Activated B cell treated with CpG ODN at 0.5 μM for 24 hours (primary cell): ENCODE measurements at places on chromosomes 11 and 22. TPM values are rescaled to one million over a fixed set of nuclear protein-coding genes. Genes with fewer than 3 reads are reported as not detected.

- no peak for DNase-seq
Observed at GRCh38 chr11:130763087-130763980, 152.9 kb downstream of the SNX19 start.

DNA sequence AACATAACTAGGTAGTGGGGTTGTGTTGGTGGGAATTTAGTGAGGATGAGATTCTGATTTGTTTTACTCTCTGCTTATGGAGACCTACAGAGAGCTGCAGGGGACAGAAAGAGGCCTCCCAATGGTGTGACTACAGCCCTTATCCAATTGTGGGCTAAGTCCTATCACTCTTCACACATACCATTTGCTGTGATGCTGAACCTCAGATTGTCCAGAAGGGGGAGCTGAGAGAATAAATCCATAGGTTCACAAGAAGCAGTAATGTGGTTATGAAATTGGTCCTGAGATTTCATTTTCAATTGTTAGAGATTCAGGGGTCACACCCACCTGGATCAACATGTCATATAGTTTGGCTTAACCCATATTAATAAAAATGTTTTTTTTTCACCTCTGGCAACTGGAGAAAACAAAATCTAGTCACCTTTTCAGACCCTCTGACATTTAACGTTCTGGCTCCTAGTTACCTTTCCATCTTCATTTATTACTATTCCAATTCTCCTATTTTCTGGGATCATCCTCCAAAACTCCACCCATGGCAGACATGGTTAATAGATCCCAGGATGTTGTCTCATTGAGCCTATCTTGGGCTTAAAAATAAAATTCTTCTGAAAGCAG is 53.3 kb upstream of the PTPN5 start:
- no peak for DNase-seq

DNA sequence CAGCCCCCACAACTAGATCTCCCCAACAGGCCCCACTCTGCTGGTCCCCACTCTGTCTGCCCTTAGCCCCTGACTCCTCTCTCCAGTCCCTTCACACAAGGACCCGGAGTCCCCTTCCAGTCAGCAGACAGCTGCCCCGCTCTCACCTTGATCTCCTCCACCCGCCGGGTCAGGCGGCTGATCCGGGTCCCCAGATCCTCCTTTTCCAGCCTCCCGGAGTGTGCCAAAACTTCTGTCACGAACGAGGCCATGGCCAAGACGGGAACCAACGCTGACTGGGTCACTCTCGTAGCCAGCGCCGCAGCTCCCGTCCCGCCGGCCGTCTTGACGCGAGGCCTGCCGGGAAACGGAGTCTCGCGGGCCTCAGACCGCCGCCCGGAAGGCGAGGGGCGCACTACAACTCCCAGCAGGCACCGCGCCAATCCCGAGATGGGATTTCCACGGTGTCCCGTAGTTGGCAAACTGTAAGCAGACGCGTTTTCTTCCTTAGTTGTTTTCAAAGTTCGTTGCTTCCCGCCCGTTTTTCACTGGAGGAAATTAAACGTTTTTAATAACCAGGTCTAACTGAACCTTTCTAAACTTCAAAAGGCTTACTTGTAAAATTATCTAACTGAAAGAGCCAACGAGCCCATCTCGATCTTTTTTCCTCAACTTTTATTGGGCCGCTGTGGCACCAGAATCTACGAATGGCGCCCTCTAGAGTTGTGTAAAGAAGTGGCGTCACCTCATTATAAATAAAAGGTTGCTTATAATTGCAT is at the start of gene ZW10:
Gene ZW10 (minus strand): TSS at position 277 of the 758 bp plus-strand sequence. CDS start 26 bp downstream, at position 251.
- peak; percentile 89 for DNase-seq

- DNase-seq, result no peak
Observed at GRCh38 chr11:75498556-75499255, 27.0 kb downstream of the GDPD5 start.

DNA sequence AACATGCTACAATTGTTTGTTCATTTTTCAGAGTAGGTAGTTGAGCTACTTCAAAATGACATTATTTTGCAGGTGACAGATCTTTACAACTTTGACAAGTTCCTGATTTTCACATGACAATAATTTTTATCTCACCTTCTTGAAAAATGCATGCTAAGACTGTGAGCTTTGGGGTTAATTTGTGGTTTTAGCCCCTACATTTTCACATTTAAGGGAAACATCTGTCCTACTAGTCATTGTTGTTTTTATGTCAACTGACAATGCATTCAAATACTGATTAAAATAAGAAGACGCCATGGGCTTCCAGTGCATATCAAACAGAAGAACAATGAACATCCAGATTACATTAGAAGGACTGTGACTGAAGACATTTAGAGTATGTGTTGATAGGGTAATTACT is 1470.8 kb upstream of the TENM4 start:
- DNase-seq, result no peak

- no peak for DNase-seq
Observed at GRCh38 chr22:35622191-35622913, 5.2 kb upstream of the MB start.

DNA sequence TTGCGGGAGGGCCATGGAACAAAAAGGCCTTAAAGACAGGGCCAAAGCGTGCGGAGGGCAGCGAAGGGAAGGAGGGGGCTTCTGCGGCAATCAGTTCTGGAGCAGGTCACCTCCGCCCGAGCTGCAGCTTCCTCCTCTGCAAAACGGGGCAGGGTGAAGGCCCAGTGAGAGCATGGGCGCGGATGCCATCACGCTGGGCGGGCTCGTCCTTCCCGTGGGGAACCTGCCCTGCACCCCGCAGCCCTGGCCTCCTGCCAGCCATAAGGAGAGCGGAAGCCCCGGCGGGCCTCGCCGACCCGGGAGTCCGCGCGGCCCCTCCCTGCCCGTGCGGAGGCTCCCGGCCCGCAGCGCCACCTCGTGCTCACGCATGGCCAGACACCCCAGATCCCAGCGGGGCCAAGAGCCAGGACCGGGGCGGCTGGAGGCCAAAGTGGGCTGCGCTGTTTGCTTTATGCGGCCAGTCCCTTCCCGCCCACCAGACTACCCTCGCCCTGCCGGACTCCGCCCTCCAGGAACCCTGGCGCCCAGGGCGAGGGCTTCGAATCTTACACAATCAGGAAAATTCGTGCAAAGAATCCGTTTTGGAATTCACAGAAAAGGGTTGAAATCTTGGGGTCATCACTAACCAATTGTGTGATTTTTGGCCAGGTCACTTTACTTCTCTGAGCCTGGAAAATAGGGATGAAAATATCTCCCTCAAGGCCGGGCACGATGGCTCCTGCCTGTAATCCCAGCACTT is 16.1 kb downstream of the TSKU start:
- DNase-seq, result peak; percentile 71

DNA sequence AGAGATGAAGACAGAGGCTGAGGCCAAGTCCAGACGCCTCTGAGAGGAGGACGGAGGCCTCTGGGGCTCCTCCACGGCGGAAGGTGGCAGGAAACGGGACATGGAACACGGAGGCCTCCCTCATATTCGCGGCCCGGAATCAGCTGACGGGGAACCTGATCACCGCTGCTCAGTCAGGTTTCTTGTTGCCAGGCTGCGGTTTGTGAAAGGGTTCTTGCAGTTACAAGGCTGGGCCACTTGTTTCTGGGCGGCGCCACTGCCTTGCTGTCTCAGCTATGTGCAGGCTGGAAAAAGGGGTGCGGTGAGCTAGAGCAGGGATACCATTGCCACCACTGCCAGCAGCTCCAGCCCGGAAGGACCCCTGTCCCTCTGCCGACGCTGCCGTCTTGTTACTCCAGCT is 10.0 kb upstream of the MMP1 start:
- DNase-seq, result no peak

DNA sequence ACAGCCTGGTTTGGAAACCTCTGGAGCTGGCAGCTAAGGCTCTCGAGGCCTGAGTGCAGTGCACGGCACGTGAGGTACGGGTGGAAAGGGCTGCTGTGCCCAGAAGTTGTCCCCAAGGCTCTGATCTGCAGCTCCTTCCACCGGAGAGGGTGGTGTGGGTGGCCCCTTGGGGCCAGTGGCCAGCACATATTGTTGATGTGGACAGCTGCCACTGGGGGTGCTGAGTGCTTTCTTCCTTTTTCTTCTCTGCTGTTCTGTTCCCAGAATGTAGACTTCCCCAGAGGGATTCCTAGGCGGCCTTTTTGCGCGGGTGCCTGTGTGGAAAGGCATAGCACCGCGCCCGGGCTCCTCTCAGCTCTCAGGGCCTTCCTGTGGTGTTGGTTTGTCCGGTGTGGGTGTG is 1476.5 kb downstream of the TBC1D22A start:
- DNase-seq, result no peak

DNA sequence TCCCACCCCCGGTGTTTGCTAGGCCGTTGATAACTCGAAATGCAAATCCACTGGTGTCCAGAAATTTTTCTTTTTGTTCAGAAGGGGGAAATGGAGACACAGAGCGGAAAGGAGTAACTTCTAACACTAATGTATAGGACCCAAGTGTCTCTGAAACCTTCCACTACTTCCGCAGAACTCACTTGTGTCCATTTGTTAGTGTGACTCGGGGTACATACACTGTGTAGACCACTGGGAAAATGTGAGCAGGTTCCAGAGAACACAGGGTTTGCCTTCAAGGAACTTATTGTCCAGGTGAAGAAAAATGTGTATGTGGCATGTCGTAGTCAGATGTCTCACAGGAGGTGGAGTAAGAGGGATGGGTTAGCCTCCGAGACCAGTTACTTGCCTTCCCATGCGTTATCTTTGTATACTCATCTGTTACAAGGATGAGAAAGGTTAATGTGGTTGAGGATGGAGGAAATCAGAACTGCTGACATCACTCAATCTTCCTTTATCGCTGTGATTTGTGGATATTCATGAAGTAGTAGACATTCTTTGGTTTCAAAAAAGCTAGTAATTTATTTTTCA is 857 bp downstream of the ARCN1 start:
- DNase-seq, result no peak

DNA sequence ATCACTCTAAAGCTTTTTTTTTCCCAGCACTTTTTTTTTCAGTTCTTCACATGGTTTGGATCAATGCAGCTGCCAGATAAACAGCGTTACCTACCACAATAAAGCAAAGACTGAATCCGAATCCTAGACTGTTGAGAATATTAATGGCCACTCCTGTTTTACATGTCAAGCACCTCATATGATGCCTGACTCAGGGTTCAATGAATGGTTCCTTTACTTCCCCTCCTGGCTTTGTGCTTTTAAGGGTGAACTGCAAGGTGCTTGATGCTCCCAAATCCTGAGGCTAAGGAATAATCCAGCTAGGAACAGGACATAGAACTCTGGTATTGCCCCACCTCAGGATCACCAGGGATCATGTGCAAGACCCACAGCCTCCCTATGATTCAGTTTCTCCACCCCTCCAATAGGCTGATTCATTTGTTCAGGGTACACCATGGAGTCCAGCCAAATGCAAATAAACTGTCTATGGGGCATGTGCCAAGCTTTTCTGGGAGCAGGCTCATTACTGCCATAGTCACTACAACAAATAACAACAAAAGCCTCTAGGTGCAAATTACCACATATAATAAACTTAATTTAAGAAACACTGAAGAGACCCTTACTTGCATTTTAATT is 104.3 kb downstream of the GAB2 start:
- DNase-seq, result no peak

DNA sequence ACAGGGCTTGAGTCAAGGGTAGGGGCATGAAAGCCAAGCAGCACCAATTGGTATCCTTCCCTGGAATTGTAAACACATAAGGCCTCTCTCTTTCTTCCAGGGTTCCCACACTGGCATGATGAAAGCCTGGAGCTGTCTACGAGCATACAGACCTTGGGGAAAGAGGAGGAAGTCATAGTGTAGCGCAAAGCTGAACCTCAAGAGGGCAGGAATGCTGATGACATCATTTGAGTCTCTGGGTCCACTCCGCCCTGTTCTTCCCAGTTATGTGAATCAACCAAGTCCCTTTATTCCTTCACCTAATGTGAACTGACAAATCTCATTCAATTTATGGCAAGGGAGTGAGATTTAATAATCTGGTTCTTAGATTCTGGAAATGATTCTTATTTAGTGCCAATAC is 266.4 kb upstream of the NCAM1 start:
- no peak for DNase-seq

DNA sequence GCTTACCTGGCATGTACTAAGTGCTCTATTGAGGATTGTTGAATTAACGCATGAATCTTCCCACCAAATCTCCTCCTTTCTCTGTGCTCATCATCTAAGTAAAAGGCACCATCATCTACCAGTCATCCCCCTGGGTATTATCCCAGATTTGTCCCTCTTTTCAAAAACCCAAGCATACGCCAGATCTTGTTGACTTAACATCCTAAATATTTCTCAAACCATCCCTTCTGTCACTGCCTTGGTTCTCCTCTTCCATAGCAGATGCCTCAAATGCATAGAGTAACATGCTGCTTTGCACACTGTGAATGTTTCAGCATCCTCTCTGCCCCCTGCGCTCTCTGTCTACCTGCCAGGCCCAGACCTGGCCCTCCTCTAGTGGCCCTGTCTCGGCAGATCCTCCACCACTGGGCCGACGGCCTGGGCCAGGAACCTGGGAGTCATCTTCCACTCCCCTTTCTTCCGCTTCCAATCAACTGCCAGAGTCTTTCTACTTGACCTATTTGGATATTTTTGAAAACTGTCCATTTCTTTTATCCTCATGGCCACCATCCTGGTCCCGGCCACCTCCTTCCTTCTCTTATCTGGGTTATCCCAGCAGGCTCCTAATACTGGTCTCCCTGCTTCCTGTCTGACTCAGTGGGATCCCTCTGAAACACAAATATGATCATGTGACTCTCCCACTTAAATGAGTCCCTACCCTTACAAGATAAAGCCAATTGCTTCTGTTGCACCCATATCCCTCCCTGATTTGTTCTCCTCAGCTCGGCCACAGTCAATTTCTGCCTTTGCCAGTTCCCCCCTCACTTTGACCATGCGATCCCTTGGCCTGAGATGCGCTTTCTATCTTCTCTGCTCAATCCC is 3.4 kb upstream of the TAB1 start:
- DNase-seq, result no peak

- no peak for DNase-seq
Observed at GRCh38 chr11:72240461-72241290, 3.3 kb downstream of the PHOX2A start.

GRCh38 chr22:28023036-28023435 is 104.0 kb upstream of the PITPNB start:
- no peak for DNase-seq

GRCh38 chr11:119056421-119056999 is 495 bp downstream of the HYOU1 start:
- no peak for DNase-seq

Gene GAS2
- total RNA-seq, result 2.6 and 3.5 TPM in 2 replicates

Gene MUC5AC
- not detected in 2 replicates for total RNA-seq

Gene LRRC51
- 4.1 and 4.5 TPM in 2 replicates for total RNA-seq

Gene FAM181B
- not detected in 2 replicates for total RNA-seq

Gene ADM2
- total RNA-seq, result 5.1 and 5.2 TPM in 2 replicates
